Retinal pigment epithelial cell (primary cell): ENCODE measurements at places on chromosomes 5 and 9.

GRCh38 chr5:108345541-108346171 is 36.2 kb downstream of the FBXL17 start:
- no peak for DNase-seq

DNA sequence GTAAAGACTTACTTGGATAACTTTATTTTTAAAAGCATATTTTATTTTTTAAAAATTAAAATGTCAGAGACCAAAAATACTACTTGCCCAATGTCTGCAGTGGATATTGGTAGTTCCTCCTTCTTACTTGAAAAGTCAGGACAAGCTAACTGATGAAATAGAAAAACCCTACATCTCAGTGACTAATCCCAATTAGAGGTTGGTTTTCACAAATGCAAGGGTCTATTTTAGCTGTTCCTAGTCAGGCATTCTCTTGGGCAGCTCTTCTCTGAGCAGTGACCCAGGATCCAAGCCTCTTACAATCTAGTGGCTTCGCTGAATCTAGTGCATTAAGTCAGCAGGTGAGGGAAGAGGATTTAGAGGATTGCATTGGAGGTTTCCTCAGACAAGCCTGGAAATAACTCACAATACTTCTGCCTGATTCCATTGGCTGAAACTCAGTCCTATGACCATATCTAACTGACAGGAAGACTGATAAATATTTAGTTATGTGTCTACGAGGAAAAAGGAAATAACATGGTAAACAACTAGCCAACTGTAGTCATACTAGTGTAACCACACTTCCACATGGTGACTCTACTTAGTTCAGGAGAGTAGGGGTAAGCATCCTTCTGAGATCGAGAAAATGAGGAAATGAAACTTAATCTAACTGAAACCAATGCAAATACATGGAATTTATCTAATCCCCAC is 34.2 kb upstream of the MIER3 start:
- no peak for DNase-seq

DNA sequence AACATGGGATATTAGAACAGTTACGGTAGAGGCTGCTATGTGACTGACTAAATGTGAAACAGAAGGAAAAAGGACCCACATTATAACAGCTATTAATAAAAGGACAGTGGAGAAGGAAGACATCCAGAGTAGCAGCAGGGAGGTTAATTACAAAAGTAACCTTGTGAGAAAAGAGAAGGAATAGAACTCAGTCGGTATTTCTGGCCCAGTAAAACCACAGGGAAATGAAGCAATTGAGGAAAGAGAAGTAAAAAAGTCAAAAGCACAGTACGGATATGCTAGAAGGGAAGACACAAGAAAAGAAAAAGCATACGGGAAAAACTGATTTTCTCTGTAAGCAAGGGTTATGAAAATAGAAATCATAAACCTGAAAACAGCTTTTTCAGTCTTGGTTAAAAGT is 164.7 kb downstream of the RFX3 start:
- no peak for DNase-seq

DNA sequence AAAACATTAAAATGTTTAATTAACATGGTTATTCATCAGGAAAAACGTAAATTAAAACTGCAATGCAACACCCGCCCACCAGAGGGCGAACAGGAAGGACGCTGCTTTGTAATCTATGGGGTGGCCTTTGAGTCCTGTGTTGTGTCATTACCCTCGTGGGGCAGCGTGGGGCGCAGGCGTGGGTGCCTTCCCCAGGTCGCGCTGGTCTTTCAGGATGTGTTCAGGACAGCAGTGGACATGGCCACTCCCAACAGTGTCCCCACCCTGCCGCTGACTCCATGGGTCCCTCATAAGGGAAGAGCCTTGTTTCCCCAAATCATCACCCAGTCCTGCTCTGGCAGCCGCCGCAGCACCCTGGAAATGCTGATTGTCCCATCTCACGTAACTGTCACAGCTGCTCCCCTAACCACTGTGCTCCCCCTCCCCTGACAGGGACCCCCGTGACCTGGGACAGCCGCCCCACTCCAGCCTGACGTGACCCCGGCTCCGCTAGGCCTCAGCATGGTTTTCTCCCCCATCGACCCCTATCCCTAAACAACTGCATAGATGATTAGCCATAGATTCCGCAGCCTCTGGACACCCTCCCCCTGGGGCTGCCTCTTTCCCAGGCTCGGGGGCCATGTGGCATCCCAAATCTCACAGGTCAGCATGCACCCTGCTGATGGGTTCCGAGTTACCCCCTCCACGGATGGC is 36.4 kb downstream of the GLT6D1 start:
- DNase-seq: peak; percentile 0

- DNase-seq: no peak
Observed at GRCh38 chr5:37661951-37662350, 177.9 kb downstream of the GDNF start.

DNA sequence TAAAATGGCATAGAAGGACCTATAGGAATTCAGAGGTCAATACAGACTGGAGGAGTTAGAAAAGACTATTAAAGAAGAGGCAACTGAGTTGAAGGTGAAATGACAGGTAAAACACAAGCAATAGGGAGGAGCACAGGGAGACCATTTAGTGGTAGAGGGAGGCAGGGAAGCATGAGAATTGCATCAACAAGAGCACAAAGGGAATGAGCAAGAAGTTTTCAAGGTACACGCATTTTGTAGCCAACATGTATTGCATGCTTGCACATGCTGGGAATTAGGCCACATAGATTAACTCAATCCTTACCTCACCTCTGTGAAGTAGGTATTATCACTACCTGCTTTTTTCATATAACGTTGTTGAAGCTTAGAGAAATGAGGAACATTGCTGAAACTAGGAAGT is 42.3 kb downstream of the PLPP1 start:
- no peak for DNase-seq

GRCh38 chr9:98694943-98695342 is 13.8 kb downstream of the GABBR2 start:
- no peak for DNase-seq

DNA sequence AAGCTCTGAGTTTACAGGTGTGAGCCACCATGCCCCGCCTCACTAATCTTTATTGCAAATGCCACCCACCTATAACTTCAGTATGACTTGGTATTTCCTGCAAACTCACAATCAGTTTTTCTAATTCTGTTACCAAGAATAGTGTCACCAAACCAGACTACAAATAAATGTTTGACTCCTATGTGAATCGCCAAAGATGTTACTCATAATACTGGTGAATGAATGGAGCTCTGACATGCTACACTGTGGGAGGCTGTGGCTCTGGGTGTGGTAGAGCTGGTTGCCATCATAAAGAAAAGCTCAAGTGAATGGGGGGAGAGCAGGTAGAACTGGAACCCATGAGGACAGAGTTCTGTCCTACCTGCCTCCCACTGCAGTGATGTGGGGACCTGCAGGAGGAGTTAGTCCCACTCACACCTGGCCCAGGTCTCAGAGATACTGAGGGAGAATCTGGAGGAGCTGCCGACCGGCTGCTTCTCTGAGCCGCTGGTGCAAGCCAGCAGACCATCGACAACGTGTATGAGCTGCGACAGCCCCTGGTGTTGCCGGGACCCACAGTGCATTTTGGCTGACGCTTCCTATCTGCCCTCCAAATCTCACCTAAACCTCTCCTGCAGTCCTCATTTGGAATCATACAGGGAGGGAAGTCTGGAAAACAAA is 95.7 kb downstream of the ENTREP1 start:
- no peak for DNase-seq

DNA sequence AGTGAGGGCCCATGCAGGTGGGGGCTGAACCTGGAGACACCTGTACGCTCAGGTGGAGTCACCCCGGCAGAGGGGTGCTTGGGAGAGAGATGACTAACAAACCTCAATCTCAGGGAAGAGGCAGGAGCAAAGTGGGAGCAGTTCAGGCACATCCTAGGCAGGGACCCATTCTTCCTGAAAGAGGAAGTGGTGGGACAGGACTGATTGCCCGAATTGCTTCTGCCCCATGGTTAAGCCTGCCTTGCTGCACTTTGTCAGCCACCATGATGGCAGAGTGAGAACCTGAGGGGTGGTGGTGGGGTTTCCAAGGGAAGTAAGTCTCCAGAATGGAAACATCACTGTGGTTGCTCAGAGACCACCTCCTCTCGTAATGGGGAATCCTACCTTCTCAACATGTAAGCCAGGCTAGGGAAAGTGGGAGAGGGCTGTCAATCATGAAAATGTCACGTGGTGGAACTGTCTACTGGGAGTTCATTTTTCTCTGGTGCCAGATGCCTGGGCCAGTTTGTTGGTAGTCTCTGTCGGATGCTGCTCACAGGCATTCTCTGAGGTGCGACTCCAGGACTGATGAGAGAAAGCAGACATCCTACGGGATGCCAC is 150.4 kb downstream of the HSPA4 start:
- DNase-seq: no peak

GRCh38 chr9:10858817-10859216 is 246.0 kb upstream of the PTPRD start:
- no peak for DNase-seq

DNA sequence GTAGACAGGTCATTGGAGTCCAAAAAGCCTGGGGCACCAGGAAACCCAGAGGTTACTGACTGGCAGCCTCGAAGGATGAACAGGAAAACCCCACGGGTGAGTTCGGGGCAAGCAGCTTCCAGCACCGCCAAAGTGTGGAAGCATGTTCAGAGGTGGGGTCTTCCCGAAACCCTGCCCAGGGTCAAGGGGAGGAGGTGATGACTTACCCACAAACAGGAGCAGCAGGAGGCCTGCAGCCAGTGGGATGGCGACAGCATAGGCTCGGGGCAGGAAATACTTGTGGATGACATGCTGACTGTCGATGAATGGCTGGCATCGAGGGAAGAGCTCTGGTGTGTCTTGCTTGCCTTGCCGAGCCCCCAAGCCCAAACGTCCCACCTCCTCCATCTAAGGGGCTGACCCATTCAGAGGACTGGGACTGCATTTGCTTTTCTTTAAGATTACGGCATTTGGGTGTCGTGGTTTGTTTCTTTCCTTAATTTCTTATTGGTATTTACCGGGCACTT is 1.3 kb downstream of the DPM2 start:
- DNase-seq: no peak

DNA sequence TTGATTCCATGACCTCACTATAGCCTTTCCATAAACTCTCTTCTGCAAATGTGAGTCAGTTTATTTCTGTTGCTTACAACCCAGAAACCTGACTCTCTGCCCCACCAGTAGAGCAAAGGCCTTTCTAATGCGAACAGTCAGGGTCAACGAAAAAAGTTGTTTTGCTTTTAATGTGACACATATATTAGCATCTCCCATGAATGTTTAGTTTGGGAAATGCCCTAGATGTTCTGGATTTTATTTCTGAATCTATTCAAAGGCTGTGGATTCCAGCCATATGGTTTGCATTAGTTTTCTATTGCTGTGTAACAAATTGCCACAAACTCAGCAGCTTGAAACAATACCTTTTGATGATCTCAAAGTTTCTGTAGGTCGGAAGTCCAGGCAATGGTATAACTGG is 193.5 kb downstream of the GNA14 start:
- DNase-seq: no peak
